Type B pancreatic cell (in vitro differentiated cells): ENCODE measurements at places on chromosomes 5 and 9. TPM values are rescaled to one million over a fixed set of nuclear protein-coding genes. Genes with fewer than 3 reads are reported as not detected.

The PCDHA13 gene
- total RNA-seq: 2.6 and 5.1 TPM in 2 replicates

DNA sequence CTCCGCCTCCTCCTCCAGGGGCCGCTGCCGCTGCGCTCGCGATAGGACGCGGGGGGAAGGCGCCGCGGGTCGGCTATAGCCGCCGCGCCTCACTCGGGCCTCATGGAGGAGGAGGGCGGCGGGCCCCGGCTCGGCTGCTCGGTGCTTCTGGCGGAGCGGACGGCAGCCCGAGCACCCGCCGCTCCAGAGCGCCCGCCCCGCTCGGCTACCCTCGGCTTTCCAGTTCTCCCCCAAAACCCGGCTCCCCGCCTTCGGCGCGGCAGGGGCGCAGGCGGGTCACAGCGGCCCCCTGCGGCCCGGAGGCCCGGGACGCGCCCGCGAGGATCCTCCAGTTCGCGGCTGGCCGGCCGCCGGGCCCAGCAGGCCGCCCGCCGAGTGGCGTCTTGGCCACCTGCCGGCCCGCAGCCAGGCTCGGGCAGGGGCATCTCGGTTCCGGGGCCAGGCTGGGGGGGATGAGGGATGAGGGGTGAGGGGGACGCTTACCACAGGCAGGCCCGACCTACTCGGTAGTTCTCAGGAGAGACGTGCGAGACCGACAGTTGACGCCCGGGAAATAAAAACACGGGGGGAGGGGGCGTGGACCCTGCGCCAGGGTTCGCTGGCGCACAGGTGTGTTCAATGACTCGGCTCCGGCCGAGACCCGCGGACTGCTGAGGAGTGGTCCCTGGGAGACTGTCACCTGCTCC lies at the start of gene PAIP1:
TSS of gene PAIP1 (minus strand) at position 221 of the 686 bp plus-strand sequence. CDS start 231 bp downstream, outside the sequence.
- DNase-seq: peak; percentile 90

The DPYSL3 gene
- 11.9 and 36.0 TPM in 2 replicates for total RNA-seq

GRCh38 chr9:70814597-70814996 lies 306.8 kb downstream of the TRPM3 start:
- DNase-seq: no peak

GRCh38 chr9:128408963-128409431 lies 11.7 kb upstream of the CERCAM start:
- DNase-seq: no peak

The PCDHGB6 gene
- 4.9 and 39.4 TPM in 2 replicates for total RNA-seq

- no peak for DNase-seq
Observed at GRCh38 chr9:94287877-94288513, 28.9 kb downstream of the ZNF169 start.

The TRIM7 gene
- total RNA-seq: 0.58 and 0.76 TPM in 2 replicates

GRCh38 chr5:167147879-167148278 lies 1143.6 kb upstream of the WWC1 start:
- no peak for DNase-seq

The MEGF10 gene
- 1.2 and 13.3 TPM in 2 replicates for total RNA-seq

- no peak for DNase-seq
Observed at GRCh38 chr9:25571491-25571890, 106.8 kb downstream of the TUSC1 start.

The PCDHGA8 gene
- 1.3 and 2.1 TPM in 2 replicates for total RNA-seq
